ENCODE measurements at places on chromosomes 12 and 14. TPM values are rescaled to one million over a fixed set of nuclear protein-coding genes. Genes with fewer than 3 reads are reported as not detected.

Gene STAC3
- total RNA-seq, result 3.0 TPM

Gene MLEC
- total RNA-seq, result 212 TPM

GRCh38 chr14:77309131-77309530 lies 11.6 kb downstream of the POMT2 start:
- no peak for DNase-seq
- H3K27me3 ChIP-seq, result no peaks in the 10 kb centered on the region
- H3K27ac ChIP-seq, result no peak overlapping the region

GRCh38 chr14:37903343-37904191 lies 304.1 kb upstream of the SSTR1 start:
- H3K4me3 ChIP-seq, result no peak overlapping the region
- H3K27me3 ChIP-seq, result no peaks in the 10 kb centered on the region
- no peak for DNase-seq
- H3K27ac ChIP-seq, result no peak overlapping the region
- H3K4me1 ChIP-seq, result no peaks in the 10 kb centered on the region
- no peaks in the 10 kb centered on the region for H3K36me3 ChIP-seq

- no peak for DNase-seq
- no peak overlapping the region for H3K4me3 ChIP-seq
- peaks cover 4% of the 10 kb centered on the region for H3K4me1 ChIP-seq
- H3K27ac ChIP-seq, result no peak overlapping the region
- no peaks in the 10 kb centered on the region for H3K27me3 ChIP-seq
- no peaks in the 10 kb centered on the region for H3K36me3 ChIP-seq
Observed at GRCh38 chr12:22050078-22050477, 4.1 kb downstream of the CMAS start.

GRCh38 chr14:67515386-67516079 lies 17.6 kb upstream of the PLEKHH1 start:
- H3K27me3 ChIP-seq, result no peaks in the 10 kb centered on the region
- DNase-seq, result no peak
- H3K36me3 ChIP-seq, result no peaks in the 10 kb centered on the region
- H3K27ac ChIP-seq, result no peak overlapping the region
- H3K4me1 ChIP-seq, result peaks cover 22% of the 10 kb centered on the region
